Stimulated activated CD8-positive, alpha-beta memory T cell treated with anti-CD3 and anti-CD28 coated beads, Interleukin-15, amount 100 ng/mL, for 48 hours (primary cell): ENCODE measurements at places on chromosomes 3 and 15.

- no peak for DNase-seq
Observed at GRCh38 chr3:79039192-79039591, 728.6 kb downstream of the ROBO1 start.

DNA sequence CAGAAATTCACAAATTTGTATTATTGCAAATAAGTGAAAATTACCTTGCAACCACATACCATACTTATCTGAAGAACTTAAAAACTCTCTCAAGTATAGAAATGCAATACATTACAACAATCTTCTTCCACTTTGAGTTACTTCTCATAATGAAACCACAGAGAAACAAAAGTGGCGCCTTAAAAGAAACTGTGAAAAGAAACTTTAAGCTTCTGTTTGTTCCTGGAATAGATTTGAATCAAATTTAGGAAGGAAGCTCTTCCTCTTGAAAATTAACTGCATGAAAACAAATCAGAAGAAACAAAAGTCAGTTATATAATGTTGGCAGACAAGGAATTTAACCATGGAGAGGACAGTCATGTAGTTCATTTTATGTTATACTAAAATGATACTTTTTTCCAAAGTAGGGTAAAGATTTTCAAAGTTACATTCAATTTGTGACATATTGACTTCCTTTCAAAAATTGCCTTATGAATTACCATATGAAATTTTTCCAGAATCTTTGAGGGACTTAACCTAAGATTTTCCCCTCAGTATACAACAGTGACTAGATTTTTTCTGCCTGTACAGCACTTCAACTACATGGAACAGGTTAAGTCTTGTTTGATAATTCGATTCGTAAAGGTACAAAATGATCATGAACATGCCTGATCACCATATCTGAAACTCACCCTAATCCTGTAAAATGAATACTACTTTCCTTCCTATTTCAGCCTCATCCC lies 57.6 kb upstream of the TNFSF10 start:
- no peak for DNase-seq

DNA sequence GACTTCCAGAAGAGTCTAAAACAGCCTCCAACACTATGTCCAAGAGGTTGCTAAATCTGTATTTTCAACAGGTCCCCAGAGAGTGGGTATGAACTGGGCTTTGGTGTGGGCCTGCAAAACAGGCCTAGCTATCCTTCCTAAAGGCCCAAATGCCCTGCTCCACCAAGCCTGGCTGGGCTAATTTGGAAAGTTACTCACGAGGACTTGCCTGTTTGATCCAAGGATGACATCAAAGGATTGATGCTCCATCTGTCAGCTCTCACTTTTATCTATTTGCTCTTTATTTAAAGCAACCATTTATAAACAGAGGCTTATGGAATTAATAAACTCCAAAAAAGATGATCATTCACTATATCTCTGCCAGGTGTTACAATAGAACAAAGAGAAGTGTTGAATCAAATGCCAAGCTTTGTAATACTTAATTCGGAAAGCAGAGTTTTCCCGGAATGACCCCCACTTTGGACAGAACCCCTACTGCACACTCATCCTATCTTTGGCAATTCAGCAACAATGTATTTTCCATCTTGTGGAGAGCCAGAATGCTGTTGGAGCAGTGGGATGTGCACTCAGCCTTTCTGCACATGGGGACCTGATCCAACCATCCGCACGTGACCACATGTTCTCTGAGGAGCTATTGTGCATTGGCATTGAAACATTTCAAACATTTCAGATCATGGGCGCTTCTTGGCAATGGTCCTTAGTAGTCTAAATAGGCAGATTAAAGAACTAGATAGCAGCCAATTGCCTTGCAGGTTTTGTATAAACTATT lies 163.3 kb upstream of the THBS1 start:
- no peak for DNase-seq

DNA sequence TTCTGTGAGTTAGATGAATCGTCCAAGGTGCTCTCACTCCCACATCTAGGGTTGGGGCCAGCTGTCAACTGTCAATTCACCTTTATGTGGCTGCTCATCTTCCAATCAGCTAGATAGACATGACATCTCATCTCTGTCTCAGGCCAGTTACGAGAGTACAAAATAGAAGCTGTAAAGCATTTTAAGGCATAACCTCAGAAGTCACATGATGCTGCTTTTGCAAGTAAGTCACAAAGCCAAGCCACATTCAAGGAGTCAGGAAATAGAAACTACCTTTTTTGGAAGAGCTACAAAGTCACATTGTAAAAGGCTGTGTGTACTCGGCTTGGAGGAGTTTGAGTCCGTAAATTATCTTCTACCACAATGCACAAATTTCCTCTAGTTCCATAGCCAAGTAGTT lies 5.1 kb upstream of the CCR1 start:
- no peak for DNase-seq

DNA sequence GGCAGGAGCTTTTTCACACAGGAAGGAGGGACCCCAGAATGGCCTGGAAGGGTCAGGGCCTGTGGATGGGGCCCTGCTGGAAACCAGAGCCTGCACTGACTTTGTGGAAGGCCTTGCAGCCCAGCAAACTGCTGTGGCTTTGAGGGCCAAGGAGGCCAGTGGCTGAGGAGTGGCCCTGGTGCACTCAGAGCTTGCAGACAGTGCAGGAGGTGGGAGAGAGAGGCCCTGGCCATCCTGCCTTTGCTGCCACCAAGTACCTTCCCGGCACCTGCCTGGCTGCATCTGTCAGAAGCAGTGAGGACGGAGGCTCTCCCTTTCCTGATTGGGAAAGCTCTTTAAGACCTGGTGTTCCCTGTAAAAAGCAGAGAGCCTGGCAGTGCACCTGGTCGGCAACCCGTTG lies 6.4 kb downstream of the PSTPIP1 start:
- DNase-seq = no peak

- no peak for DNase-seq
Observed at GRCh38 chr3:58651276-58651675, 15.3 kb downstream of the FAM3D start.

DNA sequence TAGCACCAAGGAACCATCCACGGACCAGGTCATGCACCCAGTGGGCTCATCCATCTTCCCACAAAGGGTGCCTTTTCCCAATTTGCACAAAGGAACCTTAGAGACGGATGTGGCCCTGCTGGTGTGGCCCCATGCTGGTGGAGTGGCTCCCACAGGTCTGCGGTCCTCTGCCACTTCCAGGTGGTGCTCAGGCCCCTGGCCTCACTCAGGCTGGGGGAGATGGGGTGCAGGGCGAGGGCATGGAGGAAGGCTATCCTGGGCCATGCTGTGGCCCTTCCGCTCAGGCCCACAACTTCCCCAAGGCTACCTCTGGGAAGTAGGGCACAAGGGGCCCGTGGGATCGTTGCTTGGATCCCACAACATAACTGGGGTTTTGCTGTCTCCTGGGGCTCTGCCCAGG lies 5.2 kb upstream of the SYNM start:
- DNase-seq = no peak

- no peak for DNase-seq
Observed at GRCh38 chr3:39138804-39139415, 14.5 kb downstream of the CSRNP1 start.

GRCh38 chr3:110099711-110100110 lies 762.4 kb upstream of the DPPA4 start:
- no peak for DNase-seq

- DNase-seq = no peak
Observed at GRCh38 chr15:94075349-94075748, 156.0 kb upstream of the MCTP2 start.

- DNase-seq = no peak
Observed at GRCh38 chr3:101513419-101513986, 491 bp upstream of the SENP7 start.

DNA sequence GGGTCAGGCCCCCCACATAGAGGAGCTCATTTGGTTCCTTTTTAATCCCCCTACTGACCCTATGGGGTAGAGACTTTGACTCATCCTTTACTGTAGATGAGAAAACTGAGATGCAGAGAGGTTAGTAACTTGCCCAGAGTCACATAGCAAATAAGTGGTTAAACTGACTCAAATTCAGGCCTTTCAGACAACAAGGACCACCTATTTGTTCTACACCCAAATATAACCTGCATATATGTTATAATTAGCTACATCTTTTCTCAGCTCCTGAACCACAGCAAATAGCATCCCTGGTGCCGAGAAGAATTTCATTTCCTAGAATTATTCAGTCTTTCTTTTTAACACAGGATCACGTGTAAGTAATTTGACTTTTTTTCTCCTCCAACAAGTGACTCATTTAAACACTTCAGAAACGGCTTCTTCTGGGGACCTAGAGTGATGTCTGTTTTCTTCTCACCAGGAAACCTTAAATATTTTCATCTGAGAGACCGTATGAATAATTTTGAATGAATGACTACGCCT lies 57.4 kb downstream of the MGLL start:
- DNase-seq = no peak
